ENCODE measurements at places on chromosomes 1 and 21.
A peak's percentile ranks its signal among the peaks of the same experiment; 100 is the strongest.

DNA sequence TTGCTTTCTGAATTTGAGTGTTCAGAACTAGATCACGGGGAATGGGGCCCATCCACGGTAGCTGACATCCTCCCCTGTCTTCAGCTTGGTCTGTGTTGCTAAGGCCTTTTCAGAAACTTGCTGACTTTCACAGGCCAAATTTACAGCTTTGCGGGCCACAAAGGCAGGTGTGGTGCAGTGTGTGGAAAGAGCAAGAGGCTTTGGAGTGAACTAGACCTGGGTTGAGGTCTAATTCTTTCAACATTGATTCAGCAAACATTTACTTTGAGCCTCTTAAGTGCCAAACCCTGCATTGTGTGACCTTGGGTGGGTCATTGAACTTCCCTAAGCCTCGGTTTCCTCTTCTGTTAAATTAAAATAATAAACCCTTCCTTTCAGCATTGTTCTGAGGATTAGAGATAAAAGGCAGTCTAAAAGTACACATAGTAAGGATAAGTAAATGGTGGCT, 24.3 kb downstream of the STPG1 start:
- DNase-seq = no peak

DNA sequence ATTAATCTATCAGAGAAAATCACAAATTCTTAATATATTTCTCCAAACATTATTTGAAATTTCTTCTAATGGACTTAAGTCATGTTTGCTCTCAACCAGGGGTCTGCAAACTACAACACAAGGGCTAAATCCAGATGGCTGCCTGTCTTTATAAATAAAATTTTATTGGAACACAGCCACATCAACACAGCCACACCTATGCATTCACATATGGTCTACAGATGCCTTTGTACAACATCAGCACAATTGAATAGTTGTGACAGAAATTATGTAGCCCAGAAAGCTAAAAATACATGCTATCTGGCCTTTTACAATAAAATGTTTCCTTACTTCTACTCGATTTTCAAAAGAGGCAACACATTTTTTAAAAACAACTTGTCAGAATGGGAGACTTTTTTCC, 103.9 kb downstream of the DPYD start:
- no peak for DNase-seq

- DNase-seq = peak; percentile 55
These were observed 8.9 kb downstream of the C1orf115 start for GRCh38 chr1:220699044-220699443.

DNA sequence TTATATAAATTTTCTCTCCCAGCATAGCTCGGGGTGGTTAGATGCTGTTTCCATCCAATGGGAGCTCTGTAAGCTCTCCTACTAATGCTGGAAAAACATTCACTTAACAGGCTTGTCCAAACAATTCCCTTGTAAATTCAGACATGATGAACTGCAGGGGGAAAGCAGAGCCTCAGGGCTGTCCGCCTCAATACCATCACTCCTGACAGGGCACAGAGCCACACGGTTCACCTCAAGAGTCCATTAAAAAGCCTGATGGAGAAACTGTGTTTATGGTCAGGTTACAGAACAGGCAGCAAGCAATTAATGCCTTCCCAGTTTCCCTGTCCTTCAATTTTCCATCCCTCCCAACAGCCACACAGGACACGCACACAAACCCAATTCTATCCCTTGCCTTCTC, 171.0 kb downstream of the BRINP2 start:
- DNase-seq = peak; percentile 75

DNA sequence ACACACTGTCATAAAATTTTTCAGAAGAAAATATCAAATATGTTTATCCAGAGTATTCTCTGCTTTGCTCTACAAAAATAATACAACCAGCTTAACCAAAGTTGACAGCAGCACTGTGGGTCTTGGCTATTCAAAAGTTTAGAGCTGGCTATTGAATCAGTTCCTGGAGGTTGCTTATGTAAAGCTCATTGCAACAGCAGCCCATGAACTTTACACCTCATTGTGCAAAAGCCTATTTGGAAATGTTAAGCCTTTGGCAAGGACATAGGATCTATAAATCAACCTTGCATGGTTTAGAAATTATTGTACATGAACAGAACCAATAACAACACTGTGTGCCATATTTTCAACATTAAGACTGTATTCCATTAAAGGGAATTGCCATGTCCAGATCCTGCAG, 714.9 kb downstream of the ADGRL2 start:
- no peak for DNase-seq

- DNase-seq = no peak
These were observed 9.7 kb downstream of the HMGN1 start for GRCh38 chr21:39339231-39339630.

Measured in islet precursor cell (in vitro differentiated cells).